ENCODE measurements at places on chromosomes 2 and 18. TPM values are rescaled to one million over a fixed set of nuclear protein-coding genes. Genes with fewer than 3 reads are reported as not detected.

OR6B2 gene
- polyA plus RNA-seq: not detected

FABP1 gene
- polyA plus RNA-seq: not detected

DNA sequence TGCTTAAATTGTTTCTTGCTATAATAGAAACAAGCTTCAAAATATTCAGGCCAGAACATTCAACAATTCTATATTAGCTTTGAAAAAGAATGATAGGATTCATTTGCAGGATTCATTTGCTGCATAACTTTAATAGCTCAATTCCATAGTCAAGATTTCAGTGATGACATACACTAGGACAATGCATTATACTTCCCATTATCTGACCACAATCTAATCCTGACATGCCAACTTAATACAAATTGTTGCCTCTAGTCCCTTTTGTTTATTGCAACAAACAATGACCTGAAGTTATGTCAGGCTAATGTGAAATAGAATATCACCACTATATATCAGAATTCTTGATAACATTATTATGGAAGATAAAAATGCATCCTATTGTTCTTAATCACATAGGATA lies 169.4 kb downstream of the DNAH7 start:
- no peak for DNase-seq

SETBP1 gene
- 7.4 TPM for polyA plus RNA-seq

GRCh38 chr2:148592791-148593190 lies 51.8 kb upstream of the EPC2 start:
- DNase-seq: no peak

MARCHF7 gene
- polyA plus RNA-seq: 25.5 TPM

FAM110C gene
- 18.5 TPM for polyA plus RNA-seq

HOXD3 gene
- not detected for polyA plus RNA-seq

DNA sequence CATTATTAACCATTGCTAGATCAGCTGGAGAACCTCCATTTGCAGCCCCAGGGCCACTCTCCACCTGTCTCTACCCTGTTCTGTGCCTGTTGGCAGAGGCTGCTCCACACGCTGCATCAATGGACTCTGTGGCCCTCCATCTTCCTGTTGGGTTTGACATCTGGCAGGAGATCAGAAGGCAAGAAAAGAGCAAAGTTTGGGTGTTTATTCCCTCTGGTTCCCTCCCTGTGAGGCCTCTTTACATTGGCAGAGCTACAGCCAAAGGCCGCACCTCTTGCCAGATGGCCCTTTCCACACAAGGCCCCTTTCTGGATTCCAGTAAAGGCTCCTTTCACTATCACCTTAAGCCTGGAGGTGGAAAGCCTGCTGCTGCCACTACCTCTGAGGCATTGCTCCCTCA lies 110.9 kb upstream of the RND3 start:
- DNase-seq: no peak

DNA sequence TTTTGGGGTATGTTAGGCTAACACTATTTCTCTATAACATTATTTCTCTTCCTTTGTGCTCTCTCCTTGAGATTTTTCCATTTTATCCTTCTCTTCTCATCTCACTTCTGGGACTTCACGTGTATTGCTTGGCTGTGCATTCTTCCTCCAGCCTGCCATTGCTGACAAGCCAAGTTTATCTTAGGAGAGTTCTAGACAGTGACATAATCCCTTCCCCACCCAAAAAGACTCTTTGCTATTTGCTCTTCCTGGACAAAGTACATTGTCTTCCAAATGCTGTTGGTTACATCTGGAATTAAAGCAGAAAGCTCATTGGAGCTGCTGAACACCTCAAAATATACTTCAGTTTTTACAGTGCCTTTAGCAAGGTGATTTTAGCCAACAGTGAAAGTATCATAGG lies 8.9 kb downstream of the TSPYL6 start:
- no peak for DNase-seq

DNA sequence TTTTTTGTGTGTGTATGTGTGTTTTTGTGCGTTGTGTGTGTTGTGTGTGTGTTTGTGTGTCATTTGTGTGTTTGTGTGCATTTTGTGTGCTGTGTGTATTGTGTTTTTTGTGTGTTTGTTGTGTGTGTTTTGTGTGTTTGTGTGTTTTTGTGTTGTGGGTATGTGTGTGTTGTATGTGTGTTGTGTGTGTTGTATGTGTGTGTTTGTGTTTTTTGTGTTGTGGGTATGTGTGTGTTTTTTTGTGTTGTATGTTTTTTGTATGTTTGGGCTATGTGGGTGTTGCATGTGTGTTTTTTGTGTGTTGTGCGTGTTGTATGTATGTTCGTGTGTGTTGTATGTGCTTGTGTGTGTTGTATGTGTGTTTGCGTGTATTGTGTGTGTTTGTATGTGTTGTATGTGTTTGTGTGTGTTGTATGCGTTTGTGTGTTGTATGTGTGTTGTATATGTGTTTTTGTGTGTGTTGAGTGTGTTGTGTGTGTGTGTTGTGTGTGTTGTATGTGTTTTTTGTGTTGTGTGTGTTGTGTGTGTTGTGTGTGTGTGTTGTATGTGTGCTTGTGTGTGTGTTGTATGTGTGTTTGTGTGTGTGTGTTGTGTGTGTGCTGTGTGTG lies 275.3 kb downstream of the HRH4 start:
- DNase-seq: no peak

DNA sequence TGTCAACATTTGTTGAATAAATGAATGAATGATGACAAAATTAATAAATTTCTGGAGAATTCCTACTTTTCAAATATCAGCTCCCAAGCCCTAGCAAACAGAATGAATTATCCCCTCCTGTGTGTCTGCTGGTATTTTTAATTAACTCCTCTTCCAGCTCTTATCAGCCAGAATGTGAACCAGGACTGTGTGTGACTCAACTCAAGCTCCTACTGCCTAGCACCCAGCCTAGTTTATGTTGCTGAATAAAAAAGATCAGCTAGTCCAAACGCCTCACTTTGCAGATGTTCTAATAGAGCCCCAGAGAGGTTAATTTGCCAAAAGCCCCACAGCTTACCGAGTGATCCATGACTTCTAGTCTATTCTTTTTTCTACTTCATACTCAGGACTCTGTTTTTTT lies 50.3 kb downstream of the RABL2A start:
- DNase-seq: no peak

EHD3 gene
- 12.3 TPM for polyA plus RNA-seq

DNA sequence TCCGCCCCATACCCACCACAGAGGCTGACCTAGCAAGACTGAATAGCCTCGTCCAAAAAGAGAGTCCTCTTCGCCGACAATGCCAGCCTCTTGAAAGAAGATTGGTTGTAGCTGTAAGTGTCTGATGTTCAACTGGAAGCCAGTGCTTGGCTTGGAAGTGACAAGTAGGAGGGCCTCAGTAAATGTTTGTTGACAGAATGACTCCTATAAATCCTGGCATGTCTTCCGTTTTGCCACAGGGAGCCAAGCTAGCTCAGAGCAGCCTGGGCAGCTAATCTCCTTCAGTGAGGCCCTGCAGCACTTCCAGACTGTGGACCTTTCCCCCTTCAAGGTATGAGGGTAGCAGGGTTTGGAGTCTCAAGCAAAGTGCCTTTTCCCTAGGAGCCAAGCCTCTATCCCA lies 14.9 kb downstream of the ELMOD3 start:
- no peak for DNase-seq

DNA sequence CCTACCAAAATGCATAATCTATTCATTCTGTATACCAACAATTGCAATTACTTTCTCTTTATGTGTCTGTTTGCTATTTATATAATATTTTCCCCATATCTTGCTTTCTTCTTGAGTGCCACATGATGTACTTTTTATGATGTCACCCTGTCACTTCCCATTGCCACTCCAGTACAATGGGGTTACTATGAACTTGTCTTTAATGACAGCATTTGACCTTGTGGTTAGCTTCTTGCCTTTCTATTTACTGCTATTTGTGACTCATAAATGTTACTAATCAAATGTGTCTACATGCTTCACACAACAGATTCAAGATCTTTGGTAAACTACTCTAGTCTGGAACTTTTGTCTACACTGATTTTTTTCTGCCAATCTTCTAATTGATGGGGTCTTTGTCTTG lies 486.3 kb downstream of the NR4A2 start:
- DNase-seq: peak; percentile 50

GRCh38 chr2:197992482-197993133 lies 188.2 kb downstream of the PLCL1 start:
- DNase-seq: no peak

DNA sequence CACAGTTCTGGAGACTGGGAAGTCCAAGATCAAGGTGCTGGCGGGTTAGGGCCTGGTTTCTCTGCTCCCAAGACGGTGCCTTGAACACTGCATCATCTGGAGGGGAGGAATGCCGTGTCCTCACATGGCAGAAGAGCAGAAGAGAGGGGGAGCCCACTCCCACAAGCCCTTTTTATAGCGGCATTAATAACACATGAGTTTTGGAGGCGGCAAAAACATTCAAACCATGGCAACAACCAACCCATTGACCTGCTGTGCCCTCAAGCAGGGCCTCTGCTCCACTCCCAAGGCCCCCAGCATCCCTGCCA lies 62.0 kb downstream of the SMAD7 start:
- no peak for DNase-seq

GKN1 gene
- polyA plus RNA-seq: not detected

ACTG2 gene
- 1.0 TPM for polyA plus RNA-seq

DNA sequence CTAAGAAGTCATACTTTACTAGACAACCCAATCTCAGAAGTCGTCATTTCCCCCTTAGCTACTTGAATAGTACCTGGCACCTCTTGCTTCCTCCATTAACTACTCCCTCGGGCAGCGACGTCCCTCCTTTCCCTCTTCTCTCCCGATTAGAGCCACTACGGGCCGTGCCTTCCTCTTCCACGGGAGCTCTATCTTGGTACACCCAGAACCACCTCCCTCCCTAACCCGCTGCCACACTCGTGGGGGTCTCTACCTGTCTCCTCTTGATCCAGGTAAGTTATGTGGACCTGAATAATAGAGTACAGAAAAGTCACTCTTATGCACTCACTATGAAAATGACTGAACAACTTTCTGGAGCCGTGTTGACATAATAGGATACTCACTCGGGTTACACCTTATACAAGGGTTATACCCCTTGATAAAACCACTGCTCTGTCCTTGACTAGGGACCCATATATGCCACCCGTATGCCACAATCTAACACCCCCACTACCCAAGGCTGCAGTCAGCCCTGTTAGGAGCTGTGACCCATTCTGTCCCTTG lies 595 bp upstream of the HDHD2 start:
- no peak for DNase-seq

GRCh38 chr2:235607546-235608199 lies 113.8 kb downstream of the AGAP1 start:
- no peak for DNase-seq

M1AP gene
- 0.58 TPM for polyA plus RNA-seq

- DNase-seq: no peak
Observed at GRCh38 chr2:241991299-241991698, 121.8 kb downstream of the RTP5 start.

SPATA3 gene
- not detected for polyA plus RNA-seq

FASTKD2 gene
- 40.5 TPM for polyA plus RNA-seq

GREB1 gene
- polyA plus RNA-seq: 0.28 TPM

DNA sequence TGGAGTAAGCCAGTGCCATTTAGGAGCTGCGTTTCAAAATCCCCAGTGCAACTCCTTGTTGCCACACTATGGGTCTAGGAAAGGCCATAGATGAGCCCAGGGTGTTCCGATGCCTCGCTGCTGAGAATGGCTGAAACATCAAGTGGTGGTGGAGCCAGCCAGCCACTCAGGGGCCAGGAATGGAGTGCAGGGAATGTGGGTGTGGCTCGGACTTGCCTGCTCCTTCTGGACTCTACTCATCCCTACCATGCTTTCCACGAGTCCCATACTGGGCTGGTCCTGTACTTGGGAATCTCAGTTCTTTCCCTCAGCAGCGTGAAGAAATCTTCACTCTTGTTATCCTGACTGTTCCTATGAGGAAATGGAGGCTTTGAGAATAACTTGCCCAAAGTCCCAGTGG lies 143.5 kb downstream of the INSIG2 start:
- DNase-seq: no peak

UGT1A4 gene
- not detected for polyA plus RNA-seq

GRCh38 chr2:97918818-97919217 lies 76.9 kb downstream of the TMEM131 start:
- no peak for DNase-seq

GRCh38 chr2:112542984-112543661 lies 858 bp downstream of the POLR1B start:
- DNase-seq: peak; percentile 36

GRCh38 chr2:219352448-219353023 lies 20.0 kb upstream of the RESP18 start:
- DNase-seq: peak; percentile 51

DNA sequence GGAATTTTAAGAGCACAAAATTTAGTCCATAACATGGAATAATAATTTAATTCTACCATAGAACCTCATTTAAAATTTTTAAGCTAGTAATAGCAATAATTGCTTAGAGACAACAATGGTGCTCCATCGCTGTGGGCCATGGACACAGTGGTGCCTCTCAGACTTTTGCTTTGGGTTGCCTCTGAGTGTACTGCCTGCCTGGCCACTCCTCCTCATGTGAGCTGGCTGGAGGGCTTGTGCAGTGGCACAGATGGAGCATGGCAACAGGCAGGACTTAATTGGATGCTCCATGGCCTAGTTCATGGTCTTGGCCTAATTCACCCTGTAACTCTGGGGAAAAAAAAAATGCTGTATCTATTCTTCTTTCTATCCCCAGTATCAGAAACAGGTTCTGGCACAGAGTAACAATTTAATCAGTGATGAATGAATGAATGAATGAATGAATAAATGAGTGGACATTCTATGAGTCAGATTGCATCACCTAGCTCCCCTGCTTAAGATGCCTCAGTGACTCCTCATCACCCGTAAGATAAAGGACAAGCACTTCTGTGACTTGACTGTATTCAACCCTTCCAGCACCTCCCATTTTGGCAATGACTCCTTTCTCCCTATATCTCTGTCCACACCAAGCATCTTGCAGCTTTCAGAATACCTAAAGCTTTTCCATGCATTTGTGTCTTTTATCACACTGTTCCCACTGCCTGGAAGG lies 211.8 kb upstream of the SLC14A2 start:
- peak; percentile 62 for DNase-seq

GRCh38 chr2:197821550-197822289 lies 17.3 kb downstream of the PLCL1 start:
- DNase-seq: no peak

ACMSD gene
- not detected for polyA plus RNA-seq

- DNase-seq: no peak
Observed at GRCh38 chr18:34604591-34604990, 105.5 kb upstream of the DTNA start.

GRCh38 chr2:8333177-8333831 lies 348.6 kb upstream of the ID2 start:
- DNase-seq: no peak

DNA sequence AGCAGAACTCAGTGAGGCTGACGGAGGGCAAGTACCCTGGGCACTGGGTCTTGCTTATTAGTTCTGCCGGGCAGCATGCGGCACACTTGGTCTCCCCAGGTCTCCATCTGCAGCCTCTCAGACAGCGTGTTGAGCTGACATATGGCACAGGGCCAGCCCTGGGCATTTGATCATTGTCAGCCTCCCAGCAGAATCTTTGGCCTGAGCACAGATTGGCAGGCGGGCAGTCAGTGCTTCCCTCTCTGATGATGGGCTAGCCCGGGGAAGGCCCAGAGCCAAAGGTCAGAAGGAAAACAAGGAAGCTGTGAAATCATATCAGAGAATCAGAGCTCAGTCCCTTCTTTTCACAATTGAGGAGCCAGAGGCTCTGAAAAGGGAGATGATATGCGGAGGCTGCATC lies 150.1 kb upstream of the LRRTM1 start:
- no peak for DNase-seq

GRCh38 chr2:6644261-6644660 lies 221.4 kb downstream of the CMPK2 start:
- DNase-seq: no peak

All from mammary epithelial cell (primary cell).